ENCODE measurements at places on chromosomes 6 and 20.

- DNase-seq, result peak; percentile 73
These were observed 54.4 kb upstream of the RNF182 start for GRCh38 chr6:13870214-13870830.

DNA sequence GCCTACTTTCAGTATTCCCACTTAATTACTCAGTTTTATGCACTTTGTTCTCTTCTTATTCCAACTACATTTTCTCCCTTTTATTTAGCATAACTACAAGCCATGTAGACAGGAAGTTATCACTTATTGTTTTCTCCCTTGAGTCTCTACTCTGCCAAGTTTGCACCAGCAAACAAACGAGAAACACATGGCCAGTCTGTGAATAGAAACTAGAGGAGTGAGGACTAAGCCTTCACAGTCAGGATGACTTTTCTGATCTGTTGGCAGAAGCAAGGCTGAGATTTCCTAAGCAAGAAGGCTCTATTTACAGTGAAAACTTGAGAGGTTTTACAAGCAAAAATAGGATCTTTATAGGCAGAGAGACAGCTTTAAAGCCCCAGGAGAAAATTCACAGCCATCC is 69.8 kb upstream of the TINAG start:
- DNase-seq, result peak; percentile 30

DNA sequence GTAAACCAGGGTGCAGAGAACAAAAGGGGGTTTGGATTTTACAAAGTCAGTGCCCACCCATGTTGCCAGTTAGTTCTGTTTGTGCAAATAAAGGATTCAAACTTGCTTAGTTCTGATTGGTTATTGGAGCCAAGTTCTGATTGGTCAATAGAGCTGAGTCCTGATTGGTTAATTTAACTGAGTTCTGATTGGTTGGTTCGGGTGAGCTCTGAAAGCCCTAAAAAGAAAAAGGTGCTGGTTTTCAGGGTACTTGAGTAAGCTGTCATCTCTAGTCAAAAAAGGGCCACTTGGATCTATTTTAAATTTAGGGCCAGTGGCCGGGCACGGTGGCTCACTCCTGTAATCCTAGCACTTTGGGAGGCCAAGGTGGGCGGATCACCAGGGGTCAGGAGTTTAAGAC is 47.6 kb downstream of the SCGN start:
- no peak for DNase-seq

GRCh38 chr6:158684745-158685324 is 35.0 kb downstream of the SYTL3 start:
- DNase-seq, result no peak

DNA sequence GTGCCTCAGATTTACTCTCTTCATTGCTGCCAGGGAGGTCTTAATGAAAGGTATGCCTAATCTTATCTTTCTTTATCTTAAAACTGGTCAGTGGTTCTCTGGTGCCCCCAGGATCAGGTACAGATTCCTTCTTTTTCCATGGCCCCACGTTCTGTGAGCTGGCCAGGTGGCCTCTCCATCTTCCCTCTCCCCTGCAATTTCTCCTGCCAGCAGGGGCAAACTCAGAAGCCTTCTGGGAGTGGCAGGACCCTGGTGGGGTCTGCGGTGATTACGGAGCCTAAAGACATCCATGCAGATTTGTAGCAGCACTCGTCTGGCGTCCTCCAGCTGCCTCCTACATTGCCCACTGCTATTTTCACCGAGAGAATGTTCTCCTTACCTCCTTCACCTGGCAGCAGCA is 95.8 kb downstream of the CCDC170 start:
- DNase-seq, result no peak

DNA sequence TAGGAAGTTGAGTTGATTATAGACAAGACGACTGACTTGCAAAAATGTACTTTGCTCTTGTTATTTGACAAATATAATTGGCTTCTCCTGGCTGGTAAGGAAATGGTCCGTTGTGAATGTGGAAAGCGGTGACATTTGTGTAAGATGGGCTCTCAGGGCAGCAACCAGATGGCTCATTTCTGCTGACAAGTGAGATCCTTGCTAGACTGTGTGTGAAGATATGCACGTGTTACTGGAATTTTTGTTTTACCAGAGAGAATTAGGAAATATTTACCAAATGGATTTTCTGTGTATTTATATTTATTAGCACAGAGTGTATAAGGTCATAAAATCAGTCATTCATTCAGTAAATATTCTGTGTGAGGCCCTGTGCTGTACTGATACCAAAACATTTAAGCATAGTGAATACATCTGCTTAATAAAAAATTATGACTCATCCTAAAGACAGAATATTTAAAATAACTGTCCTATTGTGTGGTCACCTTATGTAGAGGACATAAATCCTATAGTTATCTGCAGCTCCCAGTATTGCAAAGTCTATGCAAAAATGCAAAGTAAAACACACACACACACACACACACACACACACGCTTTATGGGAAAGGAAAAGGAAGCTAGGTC is 109.9 kb upstream of the ASF1A start:
- no peak for DNase-seq

DNA sequence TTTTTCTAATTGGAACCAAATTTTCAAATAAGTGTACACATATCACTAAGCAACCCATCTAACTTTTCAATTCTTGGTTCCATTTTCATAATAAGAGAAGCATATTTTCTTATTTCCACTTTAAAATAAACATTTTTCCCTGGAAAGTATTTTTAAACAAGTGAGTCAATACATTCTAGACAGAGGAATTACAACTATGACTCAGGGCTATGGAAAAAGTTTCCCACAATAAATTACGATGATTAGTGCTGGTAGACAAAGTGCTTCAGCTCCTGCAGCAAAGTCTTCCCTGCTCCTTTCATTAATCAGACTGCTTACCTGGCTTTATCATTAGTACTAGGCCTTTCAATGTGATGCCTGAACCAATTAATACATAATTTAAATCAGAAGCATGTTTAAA is 322.5 kb downstream of the HACE1 start:
- no peak for DNase-seq

DNA sequence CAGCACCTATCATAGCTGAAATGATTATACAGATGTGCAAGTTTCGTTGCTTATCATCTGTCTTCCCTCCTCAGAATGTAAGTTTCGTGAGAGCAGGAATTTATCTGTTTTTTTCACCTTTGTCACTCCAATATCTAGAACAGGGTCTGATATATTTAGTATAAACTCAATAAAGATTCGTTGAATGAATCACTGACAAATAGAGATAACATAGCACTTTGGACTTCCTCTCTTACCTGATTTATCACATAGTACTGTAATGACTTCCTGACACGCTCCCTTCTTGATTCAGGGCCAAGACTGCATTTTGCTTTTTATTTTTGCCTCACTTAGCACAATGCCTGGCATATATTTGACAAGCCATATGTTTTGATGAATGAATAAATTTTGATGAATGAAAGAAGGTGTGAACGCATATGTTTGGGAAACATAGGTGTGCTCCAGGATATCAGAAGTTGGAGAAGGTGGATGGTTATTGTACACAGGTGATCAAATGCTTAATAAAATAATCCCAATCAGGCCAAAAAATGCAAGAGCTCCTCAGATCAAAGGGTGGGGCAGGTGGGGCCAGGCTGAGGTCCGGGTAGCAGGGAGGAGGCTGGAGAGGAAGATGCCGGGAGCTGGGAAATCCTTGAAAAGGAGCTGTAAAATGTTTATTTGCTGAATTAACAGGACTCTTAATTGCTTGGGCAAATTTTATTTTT is 33.0 kb downstream of the PIM1 start:
- no peak for DNase-seq

DNA sequence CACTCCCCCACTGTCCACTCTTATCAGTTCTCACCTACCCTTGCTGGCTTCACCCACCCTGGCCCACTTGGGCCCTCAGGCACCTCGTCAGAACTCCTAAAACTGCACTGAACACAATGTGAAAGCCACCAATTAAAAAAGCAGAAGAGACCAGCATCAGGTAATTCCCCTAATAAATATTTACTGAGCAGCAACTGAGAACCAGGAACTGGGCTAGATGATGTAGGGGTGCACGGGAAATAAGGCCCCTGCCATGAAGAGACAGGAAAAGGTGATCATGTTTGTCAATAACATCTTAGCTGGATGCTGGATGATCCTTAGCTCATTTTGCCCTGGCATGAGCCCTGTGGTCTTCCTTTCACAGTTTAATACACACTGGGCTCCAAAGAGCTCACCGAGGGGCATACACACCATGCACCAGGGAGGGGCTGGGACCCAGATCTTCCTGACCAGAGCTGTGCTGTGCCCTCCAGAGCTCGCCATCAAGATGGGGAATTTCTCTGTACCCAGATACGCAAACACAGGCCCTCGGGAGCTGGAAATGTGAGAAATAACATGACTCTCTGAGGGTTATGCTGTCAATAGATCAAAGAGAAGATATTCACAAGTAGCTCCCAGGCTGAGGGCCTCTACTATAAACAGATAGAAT is 113.6 kb upstream of the SLC22A16 start:
- no peak for DNase-seq

GRCh38 chr20:58754584-58754983 is 62.0 kb downstream of the NPEPL1 start:
- DNase-seq, result no peak

GRCh38 chr6:168612586-168612985 is 171.6 kb downstream of the SMOC2 start:
- no peak for DNase-seq

DNA sequence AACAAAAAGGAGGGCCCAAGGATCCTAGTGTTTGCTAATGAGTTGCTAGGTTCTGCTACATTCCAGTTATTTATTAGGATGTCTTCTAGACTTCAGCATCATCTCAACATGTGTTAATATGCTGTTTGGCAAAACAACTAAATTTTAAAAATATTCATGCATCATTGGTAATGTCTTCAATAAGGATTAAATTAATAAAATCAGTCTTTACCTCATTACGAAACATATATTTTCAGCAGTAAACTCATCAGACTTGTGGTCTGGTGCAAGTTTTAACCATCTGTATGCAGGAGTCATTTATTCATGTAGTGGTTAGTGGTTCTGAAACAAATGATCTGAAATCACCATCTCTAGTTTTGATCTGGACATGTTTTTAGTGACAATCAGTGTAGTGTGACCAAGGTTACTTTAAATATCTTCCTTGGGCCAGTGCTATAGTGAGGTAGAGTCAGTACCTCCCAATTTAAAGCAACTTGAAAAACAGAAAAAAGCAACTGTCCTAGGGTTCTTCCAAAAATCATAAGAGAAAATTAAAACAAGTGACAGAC is 85.0 kb upstream of the KCNK16 start:
- no peak for DNase-seq

- no peak for DNase-seq
These were observed 17.9 kb upstream of the MICB start for GRCh38 chr6:31479933-31480535.

GRCh38 chr20:37379967-37380828 is 34.3 kb downstream of the SRC start:
- DNase-seq, result peak; percentile 11

DNA sequence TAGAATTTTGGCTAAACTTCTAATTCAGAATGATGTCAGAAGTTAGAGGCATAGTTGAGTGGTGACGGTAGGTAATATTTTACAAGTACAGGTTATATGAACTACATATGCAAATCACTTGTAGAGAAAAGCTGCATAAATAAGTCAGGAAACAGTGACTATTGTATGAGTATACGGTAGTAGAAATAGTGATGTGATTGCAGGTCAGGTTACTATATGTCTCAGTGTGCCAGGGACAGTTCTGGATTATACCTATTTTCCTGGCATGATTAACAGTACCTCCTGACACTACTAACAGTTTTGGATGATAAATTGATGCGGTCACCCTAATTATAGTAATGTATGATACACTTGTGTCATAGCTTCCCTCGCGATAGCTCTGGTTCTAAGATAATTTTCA is 9.2 kb downstream of the DNAH8 start:
- DNase-seq, result no peak

DNA sequence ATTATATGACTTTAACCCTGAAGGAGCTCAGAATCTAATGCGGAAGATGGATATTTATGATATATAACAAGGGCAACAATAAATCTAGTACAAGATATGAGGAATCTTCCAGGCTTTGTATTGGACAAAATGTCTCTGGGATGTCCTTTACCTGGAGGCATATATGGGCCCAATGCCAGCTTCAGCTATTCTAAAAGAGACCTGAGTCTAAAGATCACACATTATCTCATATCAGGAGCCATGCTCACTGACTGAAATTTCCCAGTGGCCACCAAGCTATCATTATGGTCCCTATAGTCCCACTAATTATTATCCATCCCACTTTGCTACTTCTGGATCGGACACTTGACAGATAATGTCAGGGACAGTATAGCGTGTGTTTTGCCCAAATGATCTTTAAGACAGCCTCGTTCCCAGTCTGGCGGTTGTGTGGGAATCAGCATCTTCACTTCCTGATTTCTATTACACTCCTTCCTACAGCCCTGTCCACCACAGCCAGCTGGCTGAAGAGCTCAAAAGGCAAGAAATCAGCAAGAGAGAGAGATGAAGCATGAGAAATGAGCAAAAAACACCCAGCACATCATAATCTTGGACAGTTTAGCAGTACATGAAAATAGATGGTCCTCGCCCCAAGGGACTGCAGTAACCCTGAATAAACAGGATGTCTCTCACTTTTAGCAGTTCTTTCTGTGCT is 34.9 kb downstream of the KLHL31 start:
- no peak for DNase-seq

DNA sequence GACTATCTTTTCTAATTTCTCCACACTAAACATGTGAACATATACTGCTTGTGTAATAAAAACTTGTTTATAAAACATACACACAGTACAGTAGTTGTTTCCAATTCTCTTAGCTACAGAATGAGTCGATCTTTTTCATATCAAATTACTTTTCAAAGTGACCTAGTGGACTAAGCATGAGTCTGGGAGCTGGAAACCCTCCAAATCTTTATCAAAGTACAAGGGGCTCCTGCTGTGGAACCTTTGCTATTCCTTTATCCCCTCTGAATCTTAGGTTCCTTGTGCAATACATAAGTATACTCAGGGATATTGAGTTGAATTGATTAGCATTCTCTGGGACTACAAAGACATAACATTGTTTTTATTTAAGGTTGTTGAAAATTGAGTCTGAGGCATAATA is 48.7 kb upstream of the TAB2 start:
- no peak for DNase-seq

- peak; percentile 20 for DNase-seq
These were observed 144.5 kb upstream of the MCHR2 start for GRCh38 chr6:100138346-100139022.

DNA sequence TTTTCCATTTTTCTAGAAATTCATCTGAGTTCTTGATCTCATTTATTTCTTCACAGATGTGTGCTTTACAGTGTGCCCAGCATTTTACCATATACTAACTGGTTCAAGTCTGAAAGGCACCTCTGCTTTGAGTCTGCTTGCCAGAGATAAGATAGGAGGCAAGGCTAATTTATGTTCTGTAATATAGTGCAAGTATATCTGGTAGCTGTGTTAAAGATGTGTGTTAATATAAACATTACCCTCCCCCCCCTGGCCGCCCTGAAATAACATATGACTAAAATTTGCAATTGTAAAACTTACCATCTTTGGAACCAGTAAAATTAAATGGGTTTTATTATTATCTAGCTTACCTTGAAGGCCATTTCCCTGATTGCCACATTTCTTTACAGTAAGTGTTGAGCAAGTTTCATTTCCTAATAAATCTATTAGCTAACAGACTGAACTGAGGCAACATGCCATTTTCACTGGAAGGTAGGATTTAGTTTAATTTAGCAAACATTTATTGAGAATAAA is 2.7 kb downstream of the FBXO9 start:
- no peak for DNase-seq
